Lower leg skin (tissue), 4 donors: ENCODE measurements at places on chromosomes 11 and 22. TPM values are rescaled to one million over a fixed set of nuclear protein-coding genes. Genes with fewer than 3 reads are reported as not detected.

GRCh38 chr11:62542750-62543567 lies 3.6 kb downstream of the AHNAK start:
- DNase-seq, result peak; percentile 98

DNA sequence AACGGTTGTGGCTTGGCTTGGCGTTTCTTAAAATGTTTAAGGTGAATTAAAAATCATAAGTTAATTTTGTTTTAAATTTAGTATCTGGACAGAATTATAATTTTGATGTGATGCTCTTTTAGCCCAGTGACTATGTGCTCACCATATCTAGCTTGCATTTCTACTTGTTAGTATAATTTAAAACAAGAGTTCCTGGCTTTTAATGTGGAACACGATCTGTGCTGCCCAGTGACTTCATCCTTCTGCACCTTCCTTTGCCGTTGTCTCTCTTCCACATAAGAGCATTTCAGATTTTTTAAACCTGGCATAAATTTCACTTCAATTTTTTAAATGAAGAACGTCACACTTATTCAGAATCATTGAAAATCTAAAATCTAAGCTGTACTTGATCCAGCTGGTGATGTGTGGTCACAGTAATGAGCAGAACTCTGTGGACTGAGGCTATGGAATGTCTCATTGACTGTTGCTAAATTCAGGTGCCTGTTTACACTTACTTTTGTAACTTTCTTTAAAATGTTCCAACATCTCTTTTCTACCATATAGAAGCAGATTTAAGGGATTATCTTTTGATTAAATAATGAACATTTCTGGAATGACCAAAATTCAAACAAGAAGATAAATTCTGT lies 75.4 kb upstream of the ADSL start:
- no peak for DNase-seq

- no peak for DNase-seq
Measured at GRCh38 chr11:45319077-45319476, 32.9 kb upstream of the SYT13 start.

- DNase-seq, result no peak
Measured at GRCh38 chr11:2036863-2037486, 39.3 kb upstream of the H19 start.

- no peak for DNase-seq
Measured at GRCh38 chr11:118914178-118914918, 11.4 kb downstream of the BCL9L start.

DNA sequence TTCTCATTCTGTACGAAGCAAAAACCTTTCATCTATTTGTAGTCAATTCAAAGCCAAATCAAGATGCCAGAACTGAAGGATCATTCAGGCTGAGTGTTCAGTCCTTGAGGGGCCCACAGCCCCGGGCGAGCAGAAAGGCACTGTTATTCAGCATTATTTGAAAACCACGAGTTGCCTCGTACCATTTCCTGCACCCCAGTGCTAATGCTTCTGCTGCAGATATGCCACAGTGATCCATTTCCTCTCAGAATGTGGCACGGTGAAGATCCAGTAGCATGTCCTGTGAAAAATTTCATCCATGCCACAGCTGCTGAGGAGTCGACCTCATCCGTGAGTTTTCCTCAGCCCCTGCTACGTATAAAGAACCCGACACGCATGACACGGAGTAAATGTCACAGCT lies 85.4 kb downstream of the OSBP2 start:
- no peak for DNase-seq

- peak; percentile 52 for DNase-seq
Measured at GRCh38 chr22:47748957-47749356, 986.5 kb downstream of the TBC1D22A start.

DNA sequence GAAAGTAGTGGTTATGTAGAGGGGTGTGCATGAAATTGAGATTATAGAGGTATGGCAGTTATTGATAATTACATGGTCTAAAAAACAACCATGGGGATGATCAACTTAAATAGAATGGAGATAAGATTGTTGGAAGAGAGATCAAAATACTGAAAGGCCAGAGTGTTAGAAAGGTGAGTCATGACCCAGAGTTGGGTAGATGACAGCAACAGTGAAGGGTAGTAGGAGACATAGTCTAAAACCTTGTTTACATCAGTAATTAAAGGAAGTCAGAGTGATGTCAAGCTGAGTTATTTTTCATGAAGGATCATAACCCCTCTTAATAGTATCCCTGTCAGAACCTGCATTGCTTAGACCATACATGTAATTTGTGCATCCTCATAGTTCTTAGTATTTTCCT lies 110.9 kb downstream of the ELP4 start:
- DNase-seq, result no peak

DNA sequence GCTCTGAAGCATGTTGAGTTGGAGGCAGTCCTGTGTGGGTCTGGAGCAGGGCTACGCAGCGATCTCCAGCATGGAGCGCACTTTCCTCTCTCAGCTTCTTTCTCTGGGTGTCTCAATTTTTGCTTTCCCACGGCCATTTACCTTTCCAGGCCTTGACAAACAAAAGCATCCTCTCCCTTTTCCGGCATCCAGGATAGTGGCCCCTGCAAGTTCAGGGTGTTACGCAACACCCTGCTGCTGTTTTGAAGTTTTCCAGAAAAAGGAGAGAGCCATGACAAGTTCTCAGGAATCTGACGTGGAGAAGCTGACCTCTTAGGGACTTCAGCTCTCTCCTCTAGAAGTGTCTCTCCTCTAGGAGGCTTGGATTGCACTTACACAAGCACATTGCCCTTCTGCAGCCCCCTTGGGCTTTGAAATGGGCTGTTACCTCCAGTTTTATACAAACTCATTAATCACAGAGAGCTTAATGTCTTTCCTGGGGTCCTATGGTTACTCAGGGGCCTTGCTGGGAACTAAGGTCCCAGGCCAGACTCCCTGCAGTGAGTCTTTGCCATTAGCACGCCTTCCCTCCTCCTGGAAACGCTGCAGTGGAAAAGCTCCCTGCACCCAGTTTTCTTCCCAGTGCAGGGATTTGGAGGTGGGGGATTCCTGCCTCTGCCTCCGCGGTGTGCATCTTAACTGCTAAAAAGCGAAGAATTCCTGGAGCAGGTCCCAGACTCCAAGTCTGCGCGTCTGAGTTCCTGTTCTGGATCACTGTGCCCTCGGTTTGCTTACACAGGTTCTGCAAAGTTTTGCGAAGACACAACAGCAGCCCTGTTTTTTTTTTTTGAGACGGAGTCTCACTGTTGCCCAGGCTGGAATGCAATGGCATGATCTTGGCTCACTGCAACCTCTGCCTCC lies 80.4 kb downstream of the BARX2 start:
- no peak for DNase-seq

The MRE11 gene
- 11.9 TPM for total RNA-seq

The KLHDC7B gene
- not detected for total RNA-seq
